ENCODE measurements at places on chromosomes 16 and 17. TPM values are rescaled to one million over a fixed set of nuclear protein-coding genes. Genes with fewer than 3 reads are reported as not detected.

The ASPA gene
- total RNA-seq = not detected

The PPM1E gene
- 0.46 TPM for total RNA-seq

DNA sequence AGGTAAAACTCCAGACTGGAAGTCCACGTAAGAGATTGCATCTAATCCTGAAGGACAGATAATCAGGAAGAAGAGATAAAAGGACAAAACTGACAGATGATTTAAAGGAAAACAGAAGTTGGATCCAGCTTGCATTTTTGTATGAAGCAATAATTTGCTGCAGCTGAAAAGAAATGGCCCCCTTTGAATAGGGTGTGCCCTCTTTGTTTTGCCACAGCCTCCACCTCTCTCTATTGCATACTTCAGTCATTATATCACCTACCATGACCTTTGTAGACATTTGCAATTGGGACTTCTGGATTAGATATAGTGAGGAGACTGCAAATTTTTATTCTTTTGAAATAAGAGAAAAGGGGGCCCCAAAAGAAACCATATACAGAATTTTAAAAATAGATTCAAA is 8.1 kb downstream of the NOG start:
- no peak overlapping the region for H3K4me3 ChIP-seq
- H3K27me3 ChIP-seq = no peaks in the 10 kb centered on the region
- H3K27ac ChIP-seq = no peak overlapping the region
- no peaks in the 10 kb centered on the region for H3K36me3 ChIP-seq
- DNase-seq = no peak

DNA sequence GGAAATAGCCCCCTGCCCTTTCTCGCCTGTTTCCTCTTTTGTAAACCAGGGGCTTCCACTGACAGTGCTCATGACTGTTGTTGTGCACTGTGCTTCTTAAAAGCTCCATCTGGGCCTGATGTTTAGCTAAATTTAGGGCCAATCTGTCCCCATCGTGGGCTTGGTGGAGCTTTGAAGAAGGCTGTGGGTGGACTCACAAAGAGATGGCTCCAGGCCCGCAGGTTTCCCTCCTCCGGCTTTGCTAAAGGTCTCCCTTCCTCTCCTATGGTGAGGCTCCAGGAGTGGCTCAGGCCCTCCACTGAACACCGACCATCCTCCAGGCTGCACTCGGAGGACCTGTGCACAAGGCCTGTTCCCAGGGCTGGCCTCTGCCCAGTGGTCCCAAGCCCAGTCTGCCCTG is 30.2 kb upstream of the XPO6 start:
- H3K4me1 ChIP-seq = no peaks in the 10 kb centered on the region
- no peak overlapping the region for H3K4me3 ChIP-seq
- no peaks in the 10 kb centered on the region for H3K36me3 ChIP-seq
- H3K27me3 ChIP-seq = no peaks in the 10 kb centered on the region
- DNase-seq = no peak
- no peak overlapping the region for H3K27ac ChIP-seq

Data from cardiac muscle cell (in vitro differentiated cells and primary cell).